ENCODE measurements at places on chromosomes 11 and 22.

GRCh38 chr11:8293171-8293570 is 29.5 kb upstream of the LMO1 start:
- DNase-seq: no peak

DNA sequence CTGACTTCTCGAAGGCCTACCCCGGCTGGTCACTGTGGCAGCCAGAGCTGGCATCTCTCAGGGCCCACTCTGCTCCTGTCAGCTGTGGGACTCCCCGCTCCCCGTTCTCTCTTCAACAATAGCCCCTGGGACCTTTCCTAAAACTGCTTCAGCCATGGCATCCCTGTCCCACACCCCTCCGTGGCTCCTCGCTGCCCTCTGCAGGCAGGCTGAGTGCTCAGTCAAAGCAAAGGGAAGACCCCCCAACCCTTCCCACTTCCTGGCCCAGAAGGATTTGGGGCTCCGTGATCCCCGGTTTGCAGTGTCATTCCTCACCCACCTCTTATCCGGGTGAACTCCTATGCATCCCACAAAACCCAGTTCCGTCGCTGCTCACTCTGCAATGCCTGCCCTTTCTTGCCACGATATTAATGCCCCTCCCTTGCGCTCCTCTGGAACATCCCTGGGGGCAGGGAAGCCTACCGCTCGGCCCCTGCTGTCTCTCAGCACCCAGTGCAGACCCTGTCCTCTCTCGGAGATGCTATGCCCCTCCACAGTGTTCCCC is 1.6 kb upstream of the TH start:
- no peak for DNase-seq

GRCh38 chr11:19939415-19939929 is 220.8 kb downstream of the DBX1 start:
- DNase-seq: no peak

- DNase-seq: no peak
Measured at GRCh38 chr22:19048531-19048930, 73.7 kb downstream of the DGCR2 start.

- DNase-seq: no peak
Measured at GRCh38 chr11:76077575-76078150, 128.6 kb downstream of the WNT11 start.
